Tibial artery (tissue), 4 donors: ENCODE measurements at places on chromosomes 12 and 14.
A peak's percentile ranks its signal among the peaks of the same experiment; 100 is the strongest.

GRCh38 chr12:52634266-52635056 lies 16.1 kb upstream of the KRT73 start:
- DNase-seq: peak; percentile 61

DNA sequence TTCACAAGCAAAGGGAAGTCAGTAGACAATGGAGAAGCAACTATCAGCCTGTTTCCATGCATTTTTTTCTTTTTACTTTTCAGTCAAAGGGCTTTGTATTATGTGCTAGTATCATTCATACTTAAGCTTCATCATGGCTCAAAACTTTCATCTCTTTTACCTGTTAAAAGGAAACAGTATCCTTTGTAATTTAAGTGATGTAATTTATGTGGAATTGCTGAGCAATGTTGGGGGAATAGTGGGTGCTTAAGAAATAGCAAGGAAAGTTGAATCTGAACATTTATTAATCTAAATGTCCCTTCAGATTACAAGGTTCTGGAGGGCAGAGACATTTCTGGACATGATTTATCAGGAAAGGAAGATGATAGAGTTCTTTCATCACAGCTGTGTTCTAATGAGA lies 915.3 kb downstream of the VRK1 start:
- DNase-seq: no peak

DNA sequence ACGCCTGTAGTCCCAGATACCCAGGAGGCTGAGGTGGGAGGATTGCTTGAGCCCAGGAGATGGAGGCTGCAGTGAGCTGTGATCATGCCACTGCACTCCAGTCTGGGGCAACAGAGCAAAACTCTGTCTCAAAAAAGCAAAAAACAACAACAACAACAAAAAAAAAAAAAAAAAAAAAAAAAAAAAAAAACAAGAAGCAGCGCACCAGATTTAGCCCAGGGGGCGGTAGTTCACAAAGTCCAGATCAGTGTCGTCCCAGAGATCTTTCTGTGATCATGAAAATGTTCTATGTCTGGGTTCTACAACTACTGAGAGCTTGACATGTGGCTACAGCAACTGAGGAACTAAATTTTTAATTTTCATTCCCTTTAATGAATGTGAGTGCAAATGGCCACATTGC lies 27.4 kb downstream of the OAS2 start:
- no peak for DNase-seq

- no peak for DNase-seq
These were observed 5.9 kb upstream of the TMEM119 start for GRCh38 chr12:108603743-108604142.

- no peak for DNase-seq
These were observed 58.2 kb upstream of the PYGL start for GRCh38 chr14:51002406-51002999.
